Fibroblast of gingiva (primary cell): ENCODE measurements at places on chromosomes 1 and 21.
A peak's percentile ranks its signal among the peaks of the same experiment; 100 is the strongest.

DNA sequence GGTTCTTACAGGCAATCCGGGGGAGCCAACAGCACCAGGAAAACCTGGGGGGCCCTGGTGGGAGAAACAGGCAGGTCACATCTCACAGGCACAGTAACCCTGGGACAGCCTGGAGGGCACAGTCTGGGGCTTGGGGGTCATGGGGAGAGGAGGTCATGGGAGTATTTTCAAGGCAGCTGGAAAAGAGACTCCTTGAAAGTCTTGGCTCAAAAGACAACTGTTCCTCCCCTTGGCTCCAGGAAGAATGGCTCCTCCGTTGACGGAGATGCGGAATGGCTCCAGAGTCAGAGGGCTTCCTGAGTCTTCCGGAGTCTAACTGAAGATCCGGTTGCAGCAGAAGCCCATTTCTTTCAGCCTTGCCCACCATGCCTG, 25.9 kb upstream of the PEF1 start:
- no peak for DNase-seq

- DNase-seq: no peak
Observed at GRCh38 chr1:19067912-19068638, 111.6 kb upstream of the IFFO2 start.

DNA sequence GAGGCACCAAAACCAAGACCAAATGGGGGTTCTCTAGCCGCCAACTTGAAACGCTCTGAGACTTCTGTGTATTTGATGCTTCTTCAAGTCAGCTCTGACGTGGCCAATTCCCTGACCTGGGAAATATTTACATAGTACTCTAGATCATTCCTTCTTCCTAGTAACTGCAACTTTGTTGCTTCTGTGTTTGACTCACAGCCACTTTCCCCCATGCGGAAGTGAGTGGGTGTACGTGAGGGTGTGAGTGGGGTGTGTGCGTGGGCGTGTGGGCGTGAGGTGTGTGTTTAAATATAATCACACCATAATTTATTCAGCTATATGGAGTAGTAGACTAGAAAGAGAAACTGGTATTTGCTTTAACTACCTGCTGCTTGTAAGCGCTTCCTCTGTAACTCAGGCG, 111.0 kb downstream of the TAS1R2 start:
- DNase-seq: no peak

- no peak for DNase-seq
Observed at GRCh38 chr1:159300146-159300545, 2.0 kb upstream of the FCER1A start.

DNA sequence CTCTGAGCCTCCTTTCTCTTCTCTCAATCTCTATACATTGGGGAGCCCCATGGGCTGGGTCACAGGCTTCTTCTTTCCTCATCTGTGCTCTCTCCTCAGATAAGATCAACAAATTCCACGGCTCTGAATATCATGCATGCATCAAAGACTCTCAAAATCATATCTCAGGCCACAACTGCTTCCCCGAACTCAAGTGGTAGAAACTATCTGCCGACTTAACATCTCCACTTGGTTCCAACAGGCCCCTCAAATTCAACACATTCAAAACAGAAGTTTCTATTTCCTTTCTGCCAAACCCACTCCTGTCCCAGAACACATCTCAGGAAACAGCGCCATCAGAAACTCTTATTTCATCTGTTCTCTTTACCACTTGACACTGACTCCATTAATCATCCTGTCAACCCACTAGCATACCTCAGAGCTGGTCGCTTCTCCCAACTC, 16.7 kb downstream of the DDX59 start:
- no peak for DNase-seq

GRCh38 chr1:241678536-241678935, 26.5 kb downstream of the WDR64 start:
- no peak for DNase-seq

DNA sequence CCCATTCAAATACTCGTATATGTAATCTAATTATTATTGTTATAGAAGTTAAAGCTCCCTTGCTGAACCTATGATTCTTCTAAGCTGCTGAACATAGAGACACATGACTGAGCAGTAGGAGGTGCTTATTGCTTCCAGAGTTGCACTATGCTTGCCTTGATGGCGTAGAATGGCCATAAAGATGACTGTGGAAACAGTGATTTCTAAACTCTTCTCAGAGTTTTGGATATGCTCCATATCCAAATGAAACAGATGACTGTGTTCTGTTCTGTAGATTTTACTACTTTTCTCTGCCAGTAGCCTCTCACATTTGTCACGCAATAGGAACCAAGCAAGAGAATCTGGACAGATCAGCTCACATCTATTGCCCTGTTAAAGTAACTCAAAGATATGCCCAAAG, 88.1 kb upstream of the CACYBP start:
- DNase-seq: no peak

DNA sequence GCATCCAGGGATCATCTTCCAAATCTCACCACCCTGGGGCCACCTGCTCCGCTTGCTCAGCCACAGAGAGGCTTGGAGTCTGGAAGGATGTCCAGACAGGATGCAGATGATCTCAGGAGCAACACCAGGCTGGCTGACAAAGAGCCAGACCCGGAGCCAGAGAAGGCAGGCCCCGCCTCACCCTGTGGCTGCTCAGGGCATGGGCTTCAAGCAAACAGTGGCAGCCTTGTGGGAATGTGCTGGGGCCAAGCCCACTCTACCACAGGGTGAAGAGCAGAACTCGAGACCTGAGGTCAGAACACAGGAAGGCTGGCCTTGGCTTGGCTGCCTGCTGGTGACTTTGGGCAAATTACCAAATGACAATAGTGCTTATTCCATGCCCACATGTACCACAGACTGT, 45.5 kb downstream of the MRPL37 start:
- DNase-seq: no peak

DNA sequence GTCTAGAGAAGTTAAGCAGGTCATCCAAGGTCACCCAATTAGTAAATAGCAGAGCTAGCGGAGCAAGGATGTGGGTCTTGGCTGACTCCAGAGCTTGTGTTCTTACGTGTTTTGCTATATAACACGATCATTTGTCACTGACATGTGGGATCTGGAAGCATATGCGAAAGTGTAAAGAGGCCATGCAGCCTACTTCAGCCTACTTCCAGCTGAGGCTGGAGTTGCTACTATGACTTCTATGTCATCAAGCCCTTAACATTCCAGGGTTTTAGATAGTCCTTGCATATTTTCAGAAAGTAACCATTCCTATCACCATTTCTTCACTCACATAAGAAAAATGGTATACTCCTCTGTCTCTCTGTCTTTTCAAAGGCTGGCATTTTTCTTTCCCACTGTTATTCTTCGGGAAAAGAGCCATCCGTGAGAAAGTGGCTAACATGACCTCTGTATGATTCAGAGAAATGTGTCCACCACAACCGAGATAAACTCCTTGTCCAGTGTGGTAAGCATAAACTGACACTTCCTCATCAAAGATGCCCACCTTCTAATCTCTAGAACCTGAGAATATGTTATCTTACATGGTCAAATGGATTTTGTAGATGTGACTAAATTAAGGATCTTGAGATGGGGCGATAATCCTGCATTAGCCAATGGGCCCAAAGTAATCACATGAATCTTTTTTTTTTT, 24.0 kb upstream of the ABL2 start:
- no peak for DNase-seq

DNA sequence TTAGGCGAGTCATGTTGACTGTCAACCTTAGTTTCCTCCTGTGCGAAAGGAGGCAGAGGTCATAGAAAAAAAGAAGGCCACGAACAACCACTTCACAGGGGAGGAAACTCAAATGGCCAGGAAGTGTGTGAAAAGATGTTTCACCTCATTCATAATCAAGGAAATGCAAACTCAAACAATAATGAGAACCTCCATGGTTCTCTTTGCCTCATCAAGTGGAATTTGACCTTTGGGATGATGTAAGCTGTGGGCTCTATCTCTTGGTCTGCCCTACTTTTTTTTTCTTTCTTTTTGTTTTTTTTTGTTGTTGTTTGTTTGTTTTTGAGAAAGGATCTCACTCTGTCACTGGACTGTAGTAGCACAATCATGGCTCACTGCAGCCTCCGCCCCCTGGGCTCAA, 55.9 kb upstream of the GRHL3 start:
- no peak for DNase-seq

GRCh38 chr21:38478782-38479181, 19.5 kb downstream of the ERG start:
- DNase-seq: no peak

- no peak for DNase-seq
Observed at GRCh38 chr1:205396967-205397616, 24.8 kb downstream of the LEMD1 start.

DNA sequence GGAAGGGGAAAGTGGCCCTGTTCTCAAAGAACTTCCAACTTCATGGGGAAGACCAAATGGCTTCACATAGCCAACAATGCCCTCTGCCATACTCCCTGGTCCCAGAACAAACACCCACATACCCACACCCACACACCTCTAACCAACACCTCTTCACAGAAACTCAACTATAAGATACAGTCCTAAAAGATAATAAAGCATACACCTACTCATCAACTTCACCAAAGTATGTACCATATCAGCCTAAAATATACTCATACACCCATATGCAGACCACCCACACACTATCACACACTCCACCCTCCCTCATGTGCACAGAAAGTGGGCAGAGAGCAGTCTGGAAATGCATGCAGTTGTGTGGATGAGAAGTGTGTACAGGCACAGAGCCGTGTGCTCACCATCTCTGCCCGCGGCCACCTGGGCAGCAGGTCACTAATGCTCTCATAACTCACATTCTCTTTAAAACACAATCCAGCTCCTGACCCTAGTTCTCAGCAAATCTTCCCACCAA, 27.7 kb downstream of the IQGAP3 start:
- DNase-seq: no peak

GRCh38 chr1:28031173-28031572, 57.2 kb downstream of the EYA3 start:
- DNase-seq: peak; percentile 6

DNA sequence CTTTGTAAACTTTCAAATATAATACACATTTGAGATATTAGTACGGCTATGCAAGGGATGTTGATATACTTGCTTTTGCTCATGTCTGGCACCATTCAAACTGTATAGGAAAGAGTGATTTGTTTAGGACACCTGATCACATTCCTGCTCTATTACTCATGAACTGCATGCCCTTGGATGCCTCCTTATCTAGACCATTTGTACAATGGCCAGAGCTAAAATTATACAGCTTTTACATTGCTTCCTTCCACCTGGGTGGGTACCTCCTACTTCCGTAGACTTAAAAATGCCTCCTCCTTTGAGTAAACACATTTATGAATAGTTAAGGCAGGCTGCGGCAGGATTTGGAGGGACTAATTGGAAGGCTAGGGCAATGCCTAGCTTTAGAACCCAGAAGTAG, 85.4 kb upstream of the PBX1 start:
- no peak for DNase-seq

DNA sequence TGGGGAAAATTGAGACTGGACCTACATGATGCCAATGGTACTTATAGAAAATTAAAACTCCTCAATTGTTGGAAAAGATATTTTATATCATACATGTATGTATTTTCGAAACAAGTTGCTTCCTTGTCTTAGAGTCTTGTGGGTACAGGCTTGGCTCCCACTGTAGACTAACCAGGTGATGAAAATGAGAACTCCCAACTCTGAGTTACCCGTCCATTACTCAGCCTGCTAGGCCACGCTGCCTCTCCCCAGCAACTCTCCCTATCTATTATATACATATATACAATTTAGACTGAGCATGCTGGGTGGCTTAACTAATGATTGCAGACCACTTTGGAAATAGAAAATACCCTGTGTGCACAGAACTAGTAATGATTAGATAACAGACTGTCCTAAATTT, 628.7 kb downstream of the LMO4 start:
- no peak for DNase-seq
